ENCODE measurements at places on chromosomes 7 and 10.
A peak's percentile ranks its signal among the peaks of the same experiment; 100 is the strongest.

GRCh38 chr7:19677180-19677579 lies 31.7 kb downstream of the POLR1F start:
- no peak for DNase-seq

DNA sequence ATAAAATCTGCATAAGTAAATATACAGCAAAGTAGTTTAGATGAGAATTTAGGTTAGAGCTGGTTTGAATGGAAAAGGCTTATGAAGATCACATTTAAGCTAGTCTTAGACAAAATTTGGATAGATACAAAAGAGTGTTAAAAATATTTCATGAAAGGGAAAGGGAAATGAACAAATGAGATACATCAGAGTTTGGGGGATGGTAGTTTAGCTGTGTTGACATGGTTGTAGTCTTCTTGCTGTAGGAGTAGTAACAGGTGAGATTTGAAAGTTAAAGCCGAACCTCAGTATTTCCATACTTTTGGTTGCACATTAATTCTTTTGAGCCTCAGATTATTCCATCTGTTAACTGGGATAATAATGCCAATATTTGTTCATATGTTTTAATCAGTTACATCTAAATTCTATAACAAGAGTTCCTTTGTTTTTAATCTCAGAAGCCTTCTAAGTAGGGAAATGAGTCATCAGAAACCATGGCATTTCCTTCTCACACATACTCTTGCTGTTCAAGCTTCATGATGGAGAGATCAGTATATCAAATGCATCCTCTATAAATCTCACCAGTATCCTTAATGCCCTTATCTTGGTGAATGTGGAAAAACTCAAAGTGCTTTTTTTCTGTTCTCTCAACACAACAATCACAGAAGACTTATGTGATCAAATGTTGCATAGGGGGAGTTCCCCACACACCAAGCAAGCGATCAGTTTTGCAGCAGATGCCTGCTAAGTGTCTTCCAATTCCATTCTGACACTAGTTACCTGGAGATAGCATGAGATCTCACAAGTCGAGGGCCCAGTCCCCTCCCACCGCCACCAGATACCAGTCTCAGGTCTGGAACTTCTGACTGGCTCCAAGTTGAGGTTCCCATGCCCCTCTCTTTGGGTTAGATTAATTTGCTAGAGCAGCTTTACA lies 84.7 kb downstream of the MAPK8 start:
- DNase-seq: no peak

DNA sequence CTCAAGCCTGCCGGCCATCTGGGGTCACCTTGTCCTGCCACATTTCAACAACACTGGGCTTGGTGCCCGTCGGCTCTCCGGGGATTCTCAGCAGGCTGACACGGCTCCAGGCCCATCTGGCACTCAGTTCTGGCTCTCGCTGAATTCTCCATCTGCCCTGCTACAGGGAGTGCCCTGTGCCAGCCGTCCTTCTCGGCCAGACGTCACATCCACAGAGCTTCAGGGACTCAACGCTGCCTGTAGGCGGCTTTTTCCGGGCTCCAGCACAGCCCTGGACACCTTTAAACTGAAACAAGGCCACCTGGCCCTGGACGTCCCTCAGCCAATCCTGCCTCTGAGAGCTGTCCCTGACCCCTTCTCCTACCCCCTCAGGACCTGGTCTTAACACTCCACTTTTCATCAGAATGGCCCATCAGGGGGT lies 43.0 kb downstream of the TMEM130 start:
- no peak for DNase-seq

DNA sequence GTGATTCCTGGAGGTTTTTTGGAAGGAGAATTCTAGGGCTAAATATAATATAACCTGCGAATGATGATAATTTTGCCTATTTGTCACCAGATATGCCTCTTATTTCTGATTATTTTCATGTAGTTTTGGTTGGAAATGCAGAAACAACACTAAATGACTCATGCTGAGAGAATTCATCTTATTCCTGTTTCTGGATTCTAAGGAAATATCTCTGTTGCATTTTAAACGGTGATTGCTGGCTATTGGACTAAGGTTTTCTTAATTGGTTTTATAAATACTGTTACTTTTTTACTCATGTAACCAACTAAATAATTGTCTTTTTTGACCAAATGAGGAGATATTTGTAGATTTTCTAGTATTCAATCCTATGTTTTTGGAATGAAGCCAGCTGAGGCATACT lies 204.9 kb upstream of the NPSR1 start:
- DNase-seq: no peak

GRCh38 chr10:84654671-84655070 lies 326.3 kb downstream of the CCSER2 start:
- DNase-seq: no peak

- DNase-seq: no peak
Observed at GRCh38 chr7:67847092-67847787, 850.6 kb downstream of the TYW1 start.

DNA sequence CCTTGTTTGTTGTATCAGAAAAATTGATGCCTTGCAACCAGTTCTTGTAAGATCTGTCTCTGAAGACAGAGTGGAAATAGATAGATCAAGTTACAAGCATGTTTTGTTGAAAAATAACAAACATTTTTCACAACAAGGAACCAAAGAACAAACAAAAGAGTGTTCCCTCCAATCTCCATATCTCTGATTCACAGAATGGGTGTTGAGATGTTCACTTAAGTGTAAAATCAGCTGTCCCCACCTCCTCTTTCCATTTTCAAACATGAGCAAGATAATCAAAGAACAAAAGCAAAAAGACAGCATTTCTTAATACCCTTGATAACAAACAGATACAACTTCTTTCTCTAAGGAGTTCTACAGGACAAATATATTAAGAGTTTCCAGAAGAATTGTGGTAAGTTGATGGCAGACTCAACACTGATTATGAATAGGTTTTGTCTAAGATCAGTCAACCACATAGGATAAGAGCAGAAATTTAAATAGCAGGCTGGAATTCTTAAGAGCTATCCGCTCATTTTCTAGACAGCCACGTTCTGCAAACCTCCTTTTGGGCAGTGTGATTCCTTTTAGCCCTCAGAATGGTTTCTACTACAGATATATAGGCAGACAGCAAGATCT lies 970.9 kb upstream of the AUTS2 start:
- DNase-seq: no peak

DNA sequence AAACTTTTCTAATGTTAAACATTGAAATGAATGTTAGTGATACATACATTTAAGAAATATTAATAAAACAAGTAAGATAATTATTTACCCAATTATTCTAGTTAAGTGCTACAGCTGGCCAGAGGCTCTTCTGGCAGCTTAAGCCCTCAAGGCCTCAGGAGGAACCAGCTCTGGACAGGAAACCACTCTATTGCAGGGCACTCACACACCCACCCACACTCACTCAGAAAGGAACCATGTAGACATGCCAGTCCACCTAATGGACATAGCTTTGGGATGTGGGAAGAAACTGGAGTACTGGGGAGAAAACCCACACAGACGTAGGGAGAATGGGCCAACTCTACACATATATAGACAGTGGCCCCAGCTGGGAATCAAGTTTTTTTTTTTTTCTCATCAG lies 28.2 kb downstream of the UMAD1 start:
- peak; percentile 86 for DNase-seq

DNA sequence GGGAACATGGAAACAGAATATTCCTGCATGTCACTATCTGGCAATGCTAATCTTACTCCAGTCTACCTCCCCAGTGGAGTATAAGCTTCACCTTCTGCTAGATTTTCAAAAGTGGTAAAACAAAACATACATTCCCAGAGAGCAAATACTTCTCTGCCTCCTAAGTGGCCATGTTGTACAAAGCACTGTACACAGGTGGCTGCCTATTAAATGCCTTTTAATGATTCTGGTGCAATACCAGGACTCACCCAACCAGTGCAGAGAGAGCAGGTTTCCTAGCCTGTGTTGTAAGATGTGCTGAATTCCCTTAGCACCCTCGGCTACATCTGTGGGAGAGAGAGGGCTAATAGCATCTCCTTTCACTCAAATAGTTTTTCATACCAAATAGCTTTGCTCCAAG lies 684.3 kb upstream of the NRP1 start:
- DNase-seq: no peak

DNA sequence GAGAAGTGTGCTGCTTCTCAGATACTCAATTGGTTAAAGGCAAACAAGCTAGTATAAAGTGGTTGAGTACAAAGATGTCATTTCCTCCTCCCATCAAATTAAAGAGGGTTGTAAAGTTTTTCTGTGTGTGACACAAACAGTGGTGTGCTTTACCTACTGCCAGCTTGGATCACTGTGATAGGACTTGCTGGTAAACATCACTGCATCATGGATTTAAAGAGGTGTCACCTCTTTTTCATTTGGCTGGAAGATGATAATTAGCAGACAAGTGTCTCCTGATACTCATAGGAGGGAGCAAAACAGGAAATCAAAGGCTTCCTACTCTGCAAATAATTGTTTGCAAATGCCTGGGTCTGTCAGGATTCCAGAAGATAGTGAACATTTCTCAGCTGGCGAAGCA lies 200.5 kb downstream of the MDFIC start:
- DNase-seq: no peak

- DNase-seq: no peak
Observed at GRCh38 chr7:70778585-70778984, 353.4 kb upstream of the GALNT17 start.

GRCh38 chr10:61187601-61188000 lies 243.6 kb upstream of the RHOBTB1 start:
- DNase-seq: no peak

- DNase-seq: no peak
Observed at GRCh38 chr7:36690514-36691187, 33.6 kb downstream of the AOAH start.

Measured in inflammatory macrophage (primary cell).